Smooth muscle cell of the coronary artery (primary cell): ENCODE measurements at places on chromosomes 7 and 10. TPM values are rescaled to one million over a fixed set of nuclear protein-coding genes. Genes with fewer than 3 reads are reported as not detected.

CTAGE8 gene
- total RNA-seq: 0.12 TPM in 1 of 2 replicates, not detected in the other

DBF4 gene
- 1.3 and 7.0 TPM in 2 replicates for total RNA-seq

SNX10 gene
- 1.3 TPM in 1 of 2 replicates, not detected in the other for total RNA-seq

RBP3 gene
- total RNA-seq: under 0.01 TPM in 1 of 2 replicates, not detected in the other

AS3MT gene
- total RNA-seq: 5.0 and 5.9 TPM in 2 replicates
